ENCODE measurements at places on chromosomes 2 and 18.
A peak's percentile ranks its signal among the peaks of the same experiment; 100 is the strongest.

- DNase-seq: no peak
These were observed 34.5 kb upstream of the GRB14 start for GRCh38 chr2:164655750-164656149.

DNA sequence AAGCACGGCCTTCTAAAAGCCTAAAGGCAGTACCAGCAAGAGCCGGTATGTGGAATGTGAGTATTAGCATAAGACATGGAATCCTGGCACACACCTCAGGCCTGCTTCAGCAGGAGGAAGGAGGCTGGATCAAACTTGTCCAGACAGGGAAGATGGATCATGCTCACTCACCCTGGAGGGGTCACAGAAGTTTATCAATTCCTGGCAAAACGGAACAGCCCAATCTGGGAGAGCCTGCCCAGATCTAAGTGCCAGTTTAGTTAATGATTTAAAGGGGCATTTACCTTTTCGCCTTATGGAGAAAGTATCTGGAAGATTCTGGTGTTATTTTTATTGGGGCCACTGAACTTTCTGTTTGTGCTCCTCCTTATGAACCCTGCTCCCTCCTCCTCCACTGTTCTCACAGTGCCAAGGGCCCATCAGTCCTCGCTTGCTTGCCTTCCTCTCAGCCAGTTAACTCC lies 58.3 kb upstream of the NFE2L2 start:
- DNase-seq: no peak

DNA sequence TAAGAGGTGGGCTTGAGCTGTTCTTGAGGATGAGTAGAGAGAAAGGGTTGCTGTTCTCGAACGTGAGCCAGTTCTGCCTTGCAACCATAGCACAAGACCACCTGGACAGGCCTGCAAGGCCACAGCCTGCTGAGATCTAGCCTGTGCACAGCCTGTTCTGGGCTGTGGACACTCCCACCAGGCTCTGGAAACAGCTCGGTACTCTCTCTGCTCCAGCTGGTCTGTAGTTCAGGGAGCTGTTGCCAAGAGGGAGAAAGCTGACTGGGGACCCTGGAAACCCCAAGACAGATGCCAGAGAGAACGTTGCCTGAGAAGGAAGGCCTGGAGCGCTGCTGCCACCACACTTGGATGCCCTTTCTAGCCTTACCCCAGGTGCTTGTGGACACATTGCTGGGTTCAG lies 69.8 kb downstream of the CTIF start:
- DNase-seq: no peak

GRCh38 chr2:37738266-37738885 lies 66.9 kb upstream of the CDC42EP3 start:
- DNase-seq: no peak

- DNase-seq: peak; percentile 57
These were observed 1323.5 kb upstream of the TMEFF2 start for GRCh38 chr2:193518041-193518817.
